ENCODE measurements at places on chromosomes 12 and 14.

DNA sequence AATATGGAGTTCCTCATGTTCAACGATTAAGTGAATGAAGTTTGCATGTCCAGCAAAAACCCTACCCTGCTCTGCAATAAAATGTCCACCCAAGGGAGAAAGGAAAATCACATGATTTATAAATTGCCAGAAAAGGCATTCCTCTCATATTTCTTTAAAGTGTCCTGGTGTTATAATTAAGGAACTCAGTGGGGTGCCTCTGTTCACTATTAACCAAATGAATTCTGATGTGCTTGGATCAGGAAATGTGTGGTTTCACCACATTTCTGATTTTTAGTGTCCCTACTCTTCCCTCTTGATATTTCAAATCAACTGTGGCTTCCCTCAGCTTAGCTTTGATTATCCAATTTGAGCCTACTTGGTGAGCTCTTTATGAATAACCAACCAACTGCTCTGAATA lies 208.1 kb downstream of the PHLDA1 start:
- DNase-seq = no peak

- no peak for DNase-seq
Measured at GRCh38 chr12:75900226-75900625, 131.3 kb downstream of the PHLDA1 start.

GRCh38 chr14:24377657-24378056 lies 9.7 kb downstream of the NFATC4 start:
- no peak for DNase-seq

GRCh38 chr12:124607681-124608425 lies 40.4 kb upstream of the NCOR2 start:
- DNase-seq = no peak

DNA sequence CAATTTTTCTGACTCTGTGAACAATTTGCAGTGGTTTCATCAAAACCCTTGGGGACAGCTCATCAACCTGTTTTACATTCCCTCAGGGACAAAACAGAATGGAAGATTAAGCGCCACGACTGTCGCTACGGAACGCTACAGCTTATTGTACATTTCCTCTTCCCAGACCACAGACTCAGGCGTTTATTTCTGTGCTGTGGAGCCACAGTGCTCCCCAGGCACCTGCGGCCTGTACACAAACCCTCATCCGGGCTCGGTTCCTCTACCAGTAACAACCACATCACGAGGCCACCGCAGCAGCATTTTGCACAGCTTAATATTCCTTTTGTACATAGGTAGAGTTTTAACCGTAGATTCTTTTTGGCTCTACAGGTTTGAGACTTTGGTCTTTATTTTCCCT lies 397.4 kb upstream of the OR4E1 start:
- DNase-seq = no peak

DNA sequence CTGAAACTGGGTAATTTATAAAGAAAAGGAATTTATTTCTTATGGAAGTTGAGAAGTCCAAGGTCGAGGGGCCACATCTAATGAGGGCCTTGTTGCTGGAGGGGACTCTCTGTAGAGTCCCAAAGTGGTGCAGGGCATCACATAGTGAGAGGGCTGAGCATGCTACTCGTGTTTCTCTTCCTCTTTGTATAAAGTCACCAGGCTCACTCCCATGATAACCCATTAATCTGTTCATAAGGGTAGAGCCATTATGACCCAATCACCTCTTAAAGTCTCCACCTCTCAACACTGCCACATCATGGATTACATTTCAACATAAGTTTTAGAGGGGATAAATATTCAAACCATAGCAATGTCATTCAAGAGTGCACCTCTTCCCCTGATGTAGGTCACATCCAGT lies 79.1 kb upstream of the ATP2B1 start:
- no peak for DNase-seq

GRCh38 chr12:48446161-48446776 lies 26.1 kb upstream of the ANP32D start:
- DNase-seq = no peak

- DNase-seq = no peak
Measured at GRCh38 chr12:5417500-5417899, 14.4 kb upstream of the NTF3 start.

- no peak for DNase-seq
Measured at GRCh38 chr14:94738097-94738496, 31.8 kb downstream of the GSC start.

DNA sequence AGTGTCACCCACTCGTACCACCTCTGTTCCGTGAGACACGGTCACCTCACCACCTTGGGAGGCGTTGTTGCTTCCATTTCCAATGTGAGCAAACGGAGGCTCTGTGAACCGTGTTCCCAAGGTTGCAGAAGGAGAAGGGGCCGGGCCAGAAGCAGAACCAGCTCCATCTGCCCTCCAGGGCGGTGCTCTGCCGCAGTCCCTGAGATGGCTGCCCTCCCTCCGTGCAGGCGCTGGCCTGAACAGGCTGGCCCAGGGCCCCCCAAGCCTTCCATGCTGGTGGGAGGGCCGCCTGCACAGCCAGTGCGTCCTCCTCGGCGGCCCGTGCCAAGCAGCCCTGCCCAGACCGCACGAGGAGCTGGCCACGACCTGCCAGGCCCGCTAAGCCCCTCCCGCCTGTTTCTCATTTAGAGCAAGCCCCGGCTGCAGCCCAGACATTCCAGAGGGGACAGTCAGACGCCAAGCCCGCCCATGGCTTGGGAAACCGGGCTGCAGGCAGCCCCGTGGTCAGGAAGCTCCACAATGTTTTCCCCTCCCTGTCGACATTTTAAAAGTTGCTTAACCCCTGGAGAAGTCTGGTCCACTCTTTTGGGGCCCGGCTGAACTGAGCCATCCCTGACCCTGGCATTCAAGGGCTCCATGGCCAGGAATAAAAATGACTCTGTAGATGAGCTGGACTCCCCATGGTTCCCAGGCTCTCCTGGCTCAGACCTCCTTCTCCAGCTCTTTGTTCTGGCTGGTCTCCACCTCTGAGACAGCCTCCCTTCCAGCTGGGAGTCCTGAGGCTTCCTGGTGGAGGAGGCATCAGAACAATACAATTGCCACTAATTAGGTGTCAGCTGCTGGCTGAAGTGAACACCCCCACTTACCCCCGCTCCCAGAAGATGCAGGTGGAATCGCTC lies 236.0 kb downstream of the BCL11B start:
- no peak for DNase-seq

DNA sequence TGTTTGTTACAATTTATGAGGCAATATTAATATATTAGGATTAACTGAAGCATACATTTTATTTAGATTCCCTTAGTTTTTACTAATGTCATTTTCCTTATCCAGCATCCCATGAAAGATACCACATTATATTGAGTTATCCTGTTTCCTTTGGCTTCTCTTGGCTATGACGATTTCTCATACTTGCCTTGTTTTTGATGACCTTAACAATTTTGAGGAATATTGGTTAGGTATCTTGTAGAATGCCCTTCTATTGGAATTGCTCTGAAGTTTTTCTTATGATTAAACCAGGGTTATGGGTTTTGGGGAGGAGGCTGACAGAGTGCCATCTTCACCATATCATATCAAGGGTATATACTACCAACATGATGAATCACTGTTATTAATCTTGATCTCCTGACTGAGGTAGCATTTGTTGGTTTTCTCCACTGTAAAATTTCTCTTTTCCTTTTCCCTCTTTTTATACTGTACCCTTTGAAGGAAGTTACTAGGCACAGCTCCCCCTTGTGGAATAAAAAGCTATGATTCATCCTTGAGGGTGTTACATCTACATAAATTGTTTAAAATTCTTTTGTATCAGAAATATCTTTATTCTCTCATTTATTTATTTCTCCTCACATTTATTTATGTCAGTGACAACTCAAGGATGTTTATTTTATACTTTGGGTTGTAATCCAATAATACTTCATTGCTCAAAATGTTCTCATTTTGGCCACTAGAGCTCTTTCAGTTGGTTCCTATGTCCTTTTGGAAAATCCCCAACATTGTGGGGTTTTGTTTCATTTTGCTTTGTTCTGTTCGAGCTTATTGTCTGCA lies 239.0 kb downstream of the SLC16A7 start:
- no peak for DNase-seq

GRCh38 chr12:10771132-10771733 lies 31.2 kb downstream of the TAS2R7 start:
- DNase-seq = no peak

DNA sequence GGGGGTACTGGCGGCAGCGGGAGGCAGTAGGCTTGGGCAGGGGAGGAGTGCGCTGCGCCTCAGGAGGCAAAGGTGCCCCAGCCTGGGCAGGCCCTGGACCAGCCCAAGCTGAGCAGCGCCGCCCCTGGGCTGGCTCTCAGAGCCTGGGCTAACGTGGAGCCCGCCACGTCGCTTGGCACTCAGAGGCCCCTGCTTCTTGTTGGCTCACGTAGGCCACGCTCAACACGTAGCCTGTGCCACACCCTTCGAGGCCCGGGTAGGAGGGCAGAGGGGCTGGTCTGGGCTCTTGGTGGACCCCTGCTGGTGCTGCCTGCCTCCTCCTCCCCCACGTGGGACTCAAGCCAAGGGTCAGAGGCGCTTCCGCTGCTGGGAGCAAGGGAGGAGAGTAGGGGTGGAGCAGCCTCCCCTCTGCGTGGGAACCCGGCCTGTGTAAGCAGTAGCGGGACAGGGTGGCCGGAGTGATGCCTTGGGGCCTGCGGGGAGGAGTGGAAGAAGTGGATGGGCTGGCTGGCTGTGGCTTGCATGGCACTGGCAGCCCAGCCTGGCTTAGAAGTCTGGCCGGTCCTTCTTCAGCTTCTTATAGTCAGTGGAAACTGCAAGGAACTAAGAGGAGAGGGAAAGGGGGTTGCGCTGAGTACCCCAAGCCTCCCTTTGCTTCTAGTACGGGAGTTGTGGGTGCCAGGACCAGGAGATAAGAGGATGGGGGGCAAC lies 5.7 kb downstream of the SHMT2 start:
- no peak for DNase-seq

DNA sequence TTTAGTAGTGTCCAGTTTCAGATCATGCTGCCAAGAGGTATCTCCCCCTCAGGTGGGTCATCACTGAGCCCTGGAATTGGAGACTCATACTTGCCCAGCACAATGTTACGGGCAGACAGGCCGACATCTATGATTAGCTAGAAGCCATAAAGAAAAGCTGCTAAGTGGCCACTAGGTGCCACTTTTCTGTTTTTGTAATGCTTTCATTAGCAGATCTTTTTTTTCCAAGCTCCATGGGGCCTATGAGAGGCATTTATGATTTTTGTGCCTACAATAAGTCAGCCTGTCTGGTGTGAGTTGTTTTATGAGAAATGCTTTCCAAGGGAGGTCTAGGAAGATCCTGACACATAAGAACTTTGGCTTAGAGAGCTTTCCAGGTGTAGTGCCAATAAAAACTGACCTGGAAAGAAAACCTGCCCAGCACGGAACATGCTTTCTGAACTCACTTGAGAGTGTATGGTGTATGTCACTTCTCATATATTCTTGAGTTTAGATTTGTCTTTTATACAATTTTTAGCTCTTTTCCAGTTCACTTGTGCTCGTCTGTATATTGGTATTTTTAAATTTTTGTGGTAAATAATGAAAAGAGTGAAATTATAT lies 21.8 kb upstream of the SMCO2 start:
- DNase-seq = no peak

- DNase-seq = no peak
Measured at GRCh38 chr12:99984271-99985128, at the start of gene ANKS1B. Gene ANKS1B, minus strand, starts transcription at chr12:99984936. Its CDS starts 699 bp downstream, at chr12:99984237.

GRCh38 chr14:82511399-82511798 lies 977.7 kb upstream of the SEL1L start:
- no peak for DNase-seq

DNA sequence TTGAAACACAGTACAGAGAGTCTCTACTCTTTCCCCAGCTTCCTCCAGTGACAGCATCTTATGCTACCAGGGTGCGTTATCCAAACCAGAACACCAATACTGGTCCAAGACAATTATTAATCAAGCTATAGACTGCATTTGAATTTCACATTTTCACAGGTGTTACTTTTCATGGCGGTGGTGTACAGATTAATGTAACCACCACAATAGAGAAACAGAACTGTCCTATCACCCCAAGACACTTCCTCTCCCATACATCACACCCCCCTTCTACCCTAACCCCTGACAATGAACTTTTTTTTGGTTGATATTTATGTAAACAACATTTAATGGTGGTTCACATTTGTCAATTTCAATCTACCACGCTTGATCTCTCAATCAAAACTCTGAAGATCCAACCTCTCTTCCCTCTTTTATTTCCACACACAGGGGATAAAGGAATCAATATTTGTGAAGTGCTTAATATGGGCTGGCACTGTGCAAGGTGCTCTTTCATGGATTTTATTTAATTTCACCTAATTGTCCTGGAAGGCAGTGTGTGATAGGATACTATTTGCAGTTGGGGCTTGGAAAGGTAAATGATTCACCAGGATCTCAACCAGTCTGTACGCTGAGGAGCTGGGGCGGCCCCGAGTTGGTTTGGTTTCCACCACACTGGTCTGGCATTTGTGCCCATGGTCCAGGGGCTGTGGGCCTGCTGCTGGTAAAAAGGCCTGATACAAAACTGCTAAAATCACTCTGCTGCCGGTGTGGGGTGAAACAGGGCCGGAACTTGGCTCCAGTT lies 54.6 kb upstream of the DICER1 start:
- no peak for DNase-seq
